ENCODE measurements at places on chromosomes 2 and 18.

DNA sequence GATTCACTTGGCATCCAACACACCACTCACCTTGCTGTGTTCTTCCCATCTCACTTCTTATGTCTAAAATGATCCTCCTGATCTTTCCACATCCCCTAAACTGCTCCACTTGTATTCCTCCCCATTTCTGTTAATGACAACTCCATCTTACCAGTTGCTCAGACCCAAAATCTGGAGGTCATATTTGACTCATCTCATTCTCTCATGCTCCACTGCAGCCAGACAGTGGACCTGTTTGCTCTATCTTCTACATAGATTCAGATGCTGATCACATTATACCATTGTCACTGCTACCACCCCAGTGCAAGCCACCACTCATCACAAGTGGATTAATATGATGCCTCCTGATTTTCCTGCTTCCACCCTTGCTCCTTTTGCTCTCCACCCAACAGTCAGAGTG is 7.9 kb upstream of the NABP1 start:
- no peak for DNase-seq

GRCh38 chr2:14896330-14897030 is 264.0 kb downstream of the LRATD1 start:
- DNase-seq = no peak

DNA sequence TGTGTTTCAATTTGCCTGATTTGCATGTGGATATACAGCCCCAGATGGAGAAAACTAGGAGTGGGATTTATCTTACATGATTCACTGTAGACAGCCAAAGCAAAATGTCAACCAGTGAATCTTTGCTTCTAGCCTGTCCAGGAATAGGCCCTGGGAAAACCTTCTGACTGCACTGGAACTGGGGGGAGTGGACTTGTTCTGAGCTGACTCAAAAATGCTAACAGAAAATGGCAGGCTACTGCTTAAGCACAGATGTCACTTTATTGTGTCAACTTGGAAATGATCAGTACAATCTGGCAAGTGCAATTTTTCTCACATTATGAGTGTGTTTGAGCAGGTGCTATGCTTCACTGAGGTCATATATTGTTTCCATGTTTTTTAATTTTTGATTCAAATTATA is 593.7 kb downstream of the NRXN1 start:
- DNase-seq = no peak

GRCh38 chr18:25459814-25460213 is 107.8 kb upstream of the ZNF521 start:
- no peak for DNase-seq

DNA sequence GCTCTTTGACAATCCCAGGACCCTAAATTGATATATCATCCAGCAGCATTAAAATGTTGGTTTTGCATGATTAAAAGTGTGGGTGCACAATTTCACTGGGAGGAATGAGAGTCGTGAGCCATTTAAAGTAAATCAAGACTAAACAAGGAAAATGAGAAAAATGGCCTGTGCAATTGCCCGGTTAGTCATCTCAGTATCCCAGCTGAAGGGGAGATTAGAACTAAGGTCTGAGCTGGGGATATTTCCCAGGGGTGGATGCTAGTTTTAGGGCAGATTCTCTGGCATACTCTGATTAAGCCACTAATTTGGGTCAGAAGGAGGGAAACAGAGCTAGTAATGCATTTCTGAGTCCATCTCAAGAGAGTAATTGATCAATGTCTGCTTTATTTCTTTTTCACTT is 177.2 kb downstream of the EN1 start:
- no peak for DNase-seq

- no peak for DNase-seq
Measured at GRCh38 chr2:9346885-9347284, 76.4 kb downstream of the ITGB1BP1 start.

GRCh38 chr2:132515010-132515409 is 98.4 kb downstream of the GPR39 start:
- DNase-seq = no peak

- no peak for DNase-seq
Measured at GRCh38 chr2:161961061-161961460, 113.0 kb downstream of the DPP4 start.

DNA sequence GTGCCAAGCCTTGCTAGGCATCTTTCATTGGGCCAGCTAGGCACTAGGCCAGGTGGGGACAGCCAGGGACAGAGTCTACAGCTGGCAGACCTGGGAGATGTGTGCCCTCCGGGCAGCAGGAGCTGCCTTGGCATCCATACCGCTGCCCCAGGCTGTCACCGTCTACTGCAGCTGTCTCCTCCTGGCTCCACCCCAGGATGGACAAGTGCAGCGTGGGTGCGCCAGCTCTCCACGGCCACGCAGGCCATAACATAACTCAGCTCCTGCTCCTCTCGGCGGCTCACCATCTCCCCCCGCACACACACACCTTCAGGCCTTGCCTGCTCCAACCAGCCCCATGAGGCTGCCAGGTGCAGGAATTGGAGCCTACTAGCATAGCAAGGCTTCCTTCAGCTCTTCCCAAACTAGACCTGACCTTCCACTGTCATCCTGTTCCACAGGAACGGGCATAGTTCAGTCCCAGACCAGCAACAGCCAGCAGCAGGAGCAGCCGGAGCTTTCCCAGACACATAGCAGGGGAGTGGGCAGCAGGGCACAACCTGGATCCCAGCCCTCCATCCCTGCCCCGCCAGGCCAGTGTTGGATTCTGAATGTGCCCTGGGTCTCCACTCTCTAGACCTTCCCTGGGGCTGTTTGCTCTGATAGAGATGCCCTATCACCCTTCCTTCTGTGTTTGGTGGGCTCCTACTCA is 2.5 kb upstream of the ADRA2B start:
- no peak for DNase-seq

- DNase-seq = peak; percentile 62
Measured at GRCh38 chr18:13566941-13567746, 159.2 kb downstream of the FAM210A start.

DNA sequence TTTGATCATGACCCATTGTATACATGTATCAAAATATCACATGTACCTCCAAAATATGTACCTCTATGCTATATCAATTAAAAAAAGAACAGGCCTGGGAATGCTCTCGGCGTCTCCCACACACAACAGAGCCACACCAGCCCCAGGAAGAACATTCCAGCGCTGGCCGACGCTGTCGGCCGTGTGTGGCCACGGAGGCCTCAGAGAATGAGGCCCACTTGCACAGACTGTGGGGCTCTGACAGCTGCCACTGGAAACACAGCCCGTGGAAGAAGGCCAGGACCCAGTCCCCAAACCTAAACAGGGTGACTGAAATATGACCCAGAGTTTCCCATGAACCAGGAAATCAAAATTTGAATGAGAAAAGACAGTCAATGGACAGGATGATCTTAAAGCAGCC is 69.7 kb downstream of the EIPR1 start:
- no peak for DNase-seq

DNA sequence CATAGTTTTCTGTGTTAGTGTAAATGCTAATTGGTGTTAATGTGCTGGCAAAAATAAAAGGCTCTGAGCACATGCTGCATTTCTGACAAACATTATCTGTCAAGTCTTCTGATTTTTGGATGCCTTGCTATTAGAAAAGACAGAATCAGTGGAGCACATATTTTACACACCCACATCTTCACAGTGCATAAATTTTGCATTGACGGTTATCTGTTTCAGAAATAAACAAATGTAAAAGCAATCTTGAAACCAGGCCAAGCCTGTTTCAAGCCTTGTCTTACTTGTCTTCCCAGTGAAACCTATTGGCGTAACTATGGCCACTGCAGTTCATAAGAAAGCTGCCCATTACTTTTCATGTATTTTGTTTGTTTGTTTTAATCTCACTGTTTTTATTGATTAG is 333.7 kb upstream of the CDH19 start:
- DNase-seq = no peak

GRCh38 chr2:229218329-229218921 is 52.7 kb downstream of the PID1 start:
- DNase-seq = no peak

DNA sequence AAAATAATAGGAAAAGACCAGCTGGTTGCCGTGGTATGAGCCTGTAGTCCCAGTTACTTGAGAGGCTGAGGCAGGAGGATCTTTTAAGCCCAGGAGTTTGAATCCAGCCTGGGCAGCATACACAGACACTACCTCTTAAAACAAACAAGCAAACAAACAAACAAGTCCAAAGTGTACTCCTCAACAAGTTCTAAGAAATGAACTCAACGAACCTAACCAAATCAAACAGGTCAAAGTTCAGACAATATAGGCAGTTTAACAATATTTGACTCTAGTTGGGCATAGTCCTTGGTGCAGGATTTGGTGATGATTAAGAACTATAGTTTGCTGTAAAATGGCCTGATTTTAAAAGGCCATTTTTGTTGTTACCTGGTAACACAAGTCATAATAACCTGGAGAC is 41.9 kb upstream of the RHOB start:
- DNase-seq = no peak
